Suppressor macrophage (primary cell): ENCODE measurements at places on chromosomes 1 and 21.

GRCh38 chr1:117267232-117267774 lies 56.6 kb upstream of the VTCN1 start:
- DNase-seq = no peak

- DNase-seq = no peak
These were observed 23.4 kb upstream of the COL16A1 start for GRCh38 chr1:31727195-31727594.

GRCh38 chr1:185439727-185440415 lies 122.8 kb upstream of the IVNS1ABP start:
- DNase-seq = peak; percentile 88

DNA sequence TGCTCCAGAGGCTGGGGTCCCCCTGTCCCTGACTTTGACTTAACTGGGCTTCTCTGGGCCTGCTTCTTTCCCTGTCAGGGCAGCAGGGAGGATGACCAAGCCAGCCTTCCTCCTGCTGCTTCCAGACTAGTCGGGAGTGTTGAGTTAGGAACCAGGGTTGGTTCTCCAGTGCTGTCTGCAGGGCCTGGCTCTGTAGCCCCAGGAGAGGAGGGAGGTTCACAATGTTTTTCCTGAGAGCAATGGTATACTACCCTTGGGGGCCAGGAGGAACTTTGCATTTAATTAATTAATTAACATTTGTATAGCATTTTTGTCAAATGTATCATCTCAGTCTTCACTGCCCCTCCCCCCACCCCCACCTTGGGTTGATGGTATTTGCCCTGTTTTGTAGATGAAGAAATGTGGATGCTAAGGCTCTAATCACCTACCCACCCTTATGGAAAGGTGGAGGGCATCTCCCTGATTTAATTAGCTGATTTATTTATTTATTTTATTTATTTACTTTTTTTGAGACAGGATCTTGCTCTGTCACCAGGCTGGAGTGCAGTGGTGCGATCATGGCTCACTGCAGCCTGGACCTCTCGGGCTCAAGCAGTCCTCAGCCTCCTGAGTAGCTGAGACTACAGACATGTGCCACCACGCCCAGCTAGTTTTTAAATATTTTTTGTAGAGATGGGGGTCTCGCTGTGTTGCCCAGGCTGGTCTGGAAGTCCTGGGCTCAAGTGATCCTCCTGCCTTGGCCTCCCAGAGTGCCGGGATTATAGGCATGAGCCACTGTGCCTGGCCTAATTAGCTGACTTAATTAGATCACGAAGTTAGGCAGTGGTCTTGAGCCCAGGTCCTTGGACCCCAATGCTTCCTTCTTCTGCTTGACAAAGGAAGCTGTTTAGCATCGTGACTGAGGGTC lies 6.6 kb downstream of the H6PD start:
- DNase-seq = no peak

DNA sequence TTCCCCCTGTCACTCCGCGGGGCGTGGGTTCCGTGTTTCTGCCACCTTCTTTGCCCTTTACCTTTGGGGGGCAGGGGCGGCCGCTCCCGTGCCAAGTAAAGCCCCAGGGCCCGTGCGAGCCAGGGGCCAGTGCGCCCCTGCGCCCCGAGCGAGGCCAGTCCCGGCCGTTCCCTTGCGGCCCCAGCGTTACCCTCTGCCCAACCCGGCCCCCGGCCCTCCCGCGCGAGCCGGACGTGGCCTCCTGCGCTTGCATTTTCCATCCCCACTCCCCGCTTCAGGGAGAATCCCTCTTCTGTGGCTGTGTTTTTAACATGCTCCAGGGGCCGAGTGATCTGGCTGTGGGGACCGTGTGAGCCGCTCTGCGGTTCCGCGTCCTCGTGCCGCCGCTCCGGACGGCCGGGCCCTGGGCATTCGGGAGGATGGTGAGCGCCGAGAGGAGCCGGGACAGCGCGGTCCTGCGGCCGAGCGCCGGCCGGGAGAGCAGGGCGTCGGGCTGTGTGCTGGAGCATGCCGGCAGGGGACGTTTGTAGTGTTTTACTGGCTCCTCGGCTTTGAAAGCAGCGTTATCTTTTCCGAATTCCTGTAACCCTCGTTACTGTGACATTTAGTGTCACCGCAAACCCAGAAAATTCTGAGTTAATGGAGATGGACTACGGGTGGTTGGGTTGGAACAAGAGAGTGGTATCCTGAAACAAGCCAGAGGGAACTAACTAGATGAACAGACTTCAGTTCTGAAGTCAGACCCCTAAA lies 1.0 kb downstream of the GALNT2 start:
- DNase-seq = peak; percentile 55

GRCh38 chr1:16243936-16244649 lies 7.1 kb upstream of the CPLANE2 start:
- DNase-seq = peak; percentile 79

DNA sequence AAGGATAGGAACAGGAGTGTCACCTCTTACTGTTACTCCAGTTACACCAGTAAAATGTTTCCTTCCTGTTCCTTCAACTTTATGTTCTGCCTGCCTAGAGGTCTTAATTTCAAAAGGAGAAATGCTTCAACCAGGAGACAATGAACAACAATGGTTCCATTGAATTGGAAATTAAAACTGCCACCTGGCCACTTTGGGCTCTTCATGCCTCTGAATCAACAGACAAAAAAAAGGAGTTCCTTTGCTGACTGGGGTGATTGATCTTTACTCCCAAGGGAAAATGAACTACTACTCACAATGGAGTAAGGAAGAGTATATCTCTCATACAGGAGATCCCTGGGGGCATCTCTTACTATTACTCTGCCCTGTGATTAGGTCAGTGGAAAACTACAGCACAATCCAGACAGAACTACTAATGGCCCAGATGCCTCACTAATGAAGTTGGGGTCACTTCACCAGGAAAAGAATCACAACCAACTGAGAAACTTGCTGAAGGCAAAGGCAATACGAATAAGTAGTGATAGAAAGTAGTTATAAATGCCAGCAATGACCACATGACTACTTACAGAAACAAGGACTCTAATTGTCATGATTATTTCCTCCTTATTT lies 76.6 kb upstream of the PRDX6 start:
- DNase-seq = no peak

- no peak for DNase-seq
These were observed 32.1 kb downstream of the SLC37A1 start for GRCh38 chr21:42545745-42546144.

- DNase-seq = no peak
These were observed 8.5 kb upstream of the ZC3H12A start for GRCh38 chr1:37465593-37466517.

DNA sequence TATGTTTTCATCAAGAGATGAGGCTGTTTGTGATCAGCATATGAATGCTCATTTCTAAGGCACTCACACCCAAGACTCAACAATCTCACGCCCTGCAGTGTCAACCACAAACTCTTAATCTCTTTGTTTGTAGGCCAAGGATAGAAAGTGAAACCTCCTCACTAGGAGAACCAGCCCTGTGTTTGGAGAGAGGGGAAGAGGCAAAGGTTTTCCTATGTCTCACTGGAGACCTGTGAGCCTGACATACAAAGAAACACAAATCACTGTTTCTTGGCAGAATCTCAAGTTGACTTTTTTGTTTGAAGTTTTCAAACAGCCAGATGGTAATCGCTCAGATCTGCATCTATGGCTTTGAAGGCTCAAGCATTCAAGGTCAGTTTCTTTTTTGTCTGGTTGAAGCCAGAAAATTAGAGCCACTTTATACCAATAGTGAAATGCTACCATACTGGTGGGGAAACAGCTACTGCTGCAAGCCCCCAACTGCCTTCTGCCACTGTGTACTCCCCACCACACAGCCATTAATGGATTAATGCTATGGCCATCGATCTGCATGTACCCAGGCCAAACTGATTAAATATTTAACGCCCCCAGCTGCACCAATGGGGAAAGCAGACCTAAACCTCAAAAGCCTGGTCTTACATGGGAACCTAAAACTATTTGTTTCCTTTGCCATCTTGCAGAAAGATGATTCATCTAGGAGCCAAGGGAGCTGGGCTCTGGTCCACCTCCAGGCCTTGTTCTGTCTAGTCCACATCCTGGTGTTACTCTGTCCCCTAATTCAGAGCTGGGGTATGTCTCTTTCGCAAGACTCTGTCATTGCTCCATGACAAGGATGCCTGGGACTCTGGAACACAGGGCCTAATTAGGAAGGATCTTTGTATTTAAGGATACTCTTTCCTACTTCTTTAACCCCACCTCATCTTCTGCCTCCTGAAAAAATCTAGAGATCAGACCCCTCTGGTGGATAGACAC lies 16.3 kb downstream of the PDZK1 start:
- no peak for DNase-seq

- DNase-seq = no peak
These were observed 18.4 kb downstream of the FMN2 start for GRCh38 chr1:240109920-240110636.

DNA sequence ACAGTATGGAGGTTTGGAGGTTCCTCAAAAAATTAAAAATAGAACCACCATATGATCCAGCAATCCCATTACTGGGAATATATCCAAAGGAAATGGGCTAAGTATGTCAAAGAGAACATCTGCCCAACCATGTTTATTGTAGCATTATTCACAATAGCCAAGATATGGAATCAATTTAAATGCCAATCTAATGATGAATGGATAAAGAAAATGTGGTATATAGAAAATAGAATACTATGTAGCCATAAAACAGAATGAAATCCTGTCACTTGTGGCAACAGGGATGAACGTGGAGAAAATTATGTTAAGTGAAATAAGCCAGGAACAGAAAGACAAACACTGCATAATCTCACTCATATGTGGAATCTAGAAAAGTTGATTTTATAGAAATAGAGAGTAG lies 201.7 kb upstream of the AJAP1 start:
- DNase-seq = no peak

DNA sequence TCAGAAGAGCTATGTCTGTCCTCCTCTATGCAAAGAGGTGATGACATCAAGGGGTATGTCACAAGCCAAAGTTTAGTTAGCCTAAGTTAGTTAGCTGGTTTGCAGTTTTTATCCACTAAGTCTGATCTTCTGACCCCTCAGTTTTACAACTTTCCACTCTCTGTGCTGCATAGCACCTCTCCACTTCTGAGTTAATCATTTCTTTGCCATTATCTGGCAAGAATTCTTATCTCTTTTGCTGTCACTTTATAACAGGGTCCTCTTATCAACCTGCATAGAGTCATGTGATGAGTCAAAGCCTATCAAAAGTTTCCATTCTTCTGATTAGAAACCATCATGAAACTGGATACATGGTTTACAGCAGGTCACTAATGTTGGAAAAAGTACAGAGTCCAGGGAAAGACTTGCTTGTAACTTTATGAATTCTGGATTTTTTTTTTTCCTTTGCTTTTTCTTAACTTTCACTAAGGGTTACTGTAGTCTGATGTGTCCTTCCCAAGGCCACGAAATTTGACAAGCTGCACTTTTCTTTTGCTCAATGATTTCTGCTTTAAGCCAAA lies at the start of gene NR5A2:
Gene NR5A2, plus strand, starts transcription at position 447 of the 560 bp plus-strand sequence. CDS start 138 bp downstream, outside the sequence.
- no peak for DNase-seq

DNA sequence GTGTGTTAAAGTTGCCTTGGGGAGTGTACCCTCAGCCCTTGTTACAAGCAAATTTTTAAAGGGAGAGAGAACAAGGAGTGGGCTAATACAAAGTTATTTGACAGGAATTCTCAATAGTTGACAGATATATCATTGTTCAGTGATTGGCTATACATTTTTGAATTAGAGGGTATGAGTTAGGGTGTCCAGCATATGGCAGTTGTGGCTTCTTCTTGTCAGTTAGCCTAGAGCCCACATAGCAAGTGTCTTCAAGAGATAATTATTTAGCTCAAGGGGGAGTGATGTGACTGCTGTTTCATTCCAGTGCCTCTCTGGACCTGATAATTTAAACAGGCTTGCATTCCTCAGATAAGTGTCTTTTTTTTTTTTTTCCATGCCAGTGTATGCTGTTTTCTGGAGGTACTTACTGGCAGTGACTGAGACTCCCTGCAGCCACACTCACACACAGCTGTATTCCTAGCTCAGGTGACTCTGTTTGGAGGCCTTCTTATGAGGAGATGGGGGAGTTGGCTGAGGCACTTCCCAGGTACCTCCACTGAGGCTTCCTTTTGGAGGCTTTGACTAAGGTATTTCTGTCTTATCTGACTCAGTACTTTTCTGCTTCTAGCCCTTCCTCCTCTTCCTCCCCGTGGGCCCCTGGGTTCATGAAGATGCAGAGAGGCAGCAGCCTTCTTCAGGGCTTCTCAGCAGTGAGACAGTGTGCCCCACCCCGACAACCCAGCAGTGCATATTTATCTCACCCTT lies 32.3 kb downstream of the IVNS1ABP start:
- no peak for DNase-seq

DNA sequence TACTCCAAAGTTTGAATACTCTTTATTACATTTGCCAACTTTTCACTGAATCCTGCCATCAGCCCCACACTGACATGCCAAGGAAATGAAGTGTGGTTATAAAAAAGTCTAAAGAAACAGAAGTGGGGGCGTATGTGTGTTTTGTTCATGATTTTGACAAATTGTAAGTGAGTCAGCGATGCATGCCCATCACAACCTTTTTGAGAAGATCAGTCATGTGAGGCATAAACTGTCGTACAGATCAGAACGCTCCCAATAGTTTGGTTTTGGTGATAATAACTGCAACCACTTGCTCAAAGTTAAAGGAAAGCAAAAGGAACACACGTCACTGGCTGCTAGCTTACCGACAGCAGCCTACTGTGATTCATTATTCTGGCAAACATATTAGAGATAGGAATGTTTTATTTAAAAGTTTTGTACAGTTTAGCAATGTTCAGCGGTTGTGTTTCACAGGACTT lies 95.6 kb downstream of the RGS2 start:
- peak; percentile 65 for DNase-seq

DNA sequence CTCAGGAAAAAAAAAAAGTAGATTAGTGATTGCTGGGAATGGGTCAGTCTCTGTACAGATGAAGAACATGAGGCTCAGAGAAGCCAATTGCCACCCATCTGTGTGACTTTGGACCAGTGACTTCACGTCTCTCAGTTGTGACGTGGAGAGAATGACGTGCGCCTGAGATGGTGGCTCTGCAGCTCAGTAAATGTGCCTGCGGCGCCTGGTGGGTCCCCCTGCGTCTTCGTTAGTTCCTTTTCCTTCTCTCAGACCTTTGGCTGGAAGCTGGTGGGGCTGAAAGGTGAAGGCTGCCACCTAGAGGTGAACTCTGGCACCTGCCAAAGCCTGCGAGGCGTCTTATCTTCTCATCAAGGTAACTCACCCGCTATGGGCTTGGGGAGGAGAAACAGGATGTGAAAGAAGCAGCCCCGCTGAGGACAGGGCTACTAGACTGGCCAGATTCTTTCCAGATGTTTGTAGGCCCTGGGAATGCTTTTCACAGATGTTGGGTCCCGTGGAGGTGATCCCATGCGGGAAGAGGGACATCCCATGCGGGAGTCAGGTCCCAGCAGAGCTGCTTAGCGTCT lies 8.7 kb upstream of the E2F2 start:
- DNase-seq = peak; percentile 94

- DNase-seq = peak; percentile 76
These were observed 127.6 kb downstream of the MRPS6 start for GRCh38 chr21:34201001-34201400.
